ENCODE measurements at places on chromosomes 2 and 18.

DNA sequence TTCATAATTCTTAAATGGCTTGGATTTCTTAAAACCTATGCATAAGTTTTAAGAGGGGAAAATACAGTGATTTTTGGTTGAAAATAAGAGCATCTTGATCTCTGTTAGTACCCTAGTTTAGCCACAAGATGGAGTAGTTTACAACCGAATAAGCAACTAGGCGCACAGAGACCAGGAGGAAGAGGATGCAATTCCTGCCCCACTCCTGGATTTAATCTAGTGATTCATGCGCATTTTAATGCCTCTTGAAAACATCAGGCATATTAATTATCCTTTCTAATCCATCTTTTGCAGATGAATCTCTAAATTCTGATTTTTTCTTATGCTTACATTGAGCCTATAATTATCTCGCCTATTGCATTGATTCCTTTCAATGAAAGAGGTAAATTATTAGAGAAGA, 76.7 kb downstream of the MRPS9 start:
- H3K4me3 ChIP-seq, result no peak overlapping the region
- no peaks in the 10 kb centered on the region for H3K4me1 ChIP-seq
- no peaks in the 10 kb centered on the region for H3K27me3 ChIP-seq

DNA sequence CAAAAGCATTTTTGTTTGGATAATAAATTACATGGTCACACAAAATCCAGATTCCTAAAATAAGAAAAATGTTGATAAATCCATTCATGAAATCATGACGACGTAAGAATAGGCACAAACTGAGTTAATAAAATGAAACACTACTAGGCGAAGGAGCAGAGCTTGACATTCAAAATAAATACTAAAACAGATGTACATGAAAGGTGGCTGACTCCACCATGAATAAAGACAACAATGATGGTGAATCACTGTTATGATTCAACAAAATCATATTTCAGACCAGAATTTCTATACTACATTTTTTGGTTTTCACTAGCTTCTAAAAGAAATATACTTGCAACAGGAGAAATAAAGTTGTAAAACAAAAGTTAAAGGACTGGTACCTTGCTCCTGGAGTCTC, 122.0 kb upstream of the RNU4ATAC start:
- H3K4me3 ChIP-seq, result no peak overlapping the region
- no peak for DNase-seq
- H3K27me3 ChIP-seq, result no peaks in the 10 kb centered on the region
- no peak overlapping the region for H3K27ac ChIP-seq
- H3K36me3 ChIP-seq, result peaks cover 32% of the 10 kb centered on the region

- no peak overlapping the region for H3K4me3 ChIP-seq
- H3K27ac ChIP-seq, result no peak overlapping the region
- DNase-seq, result no peak
- no peaks in the 10 kb centered on the region for H3K4me1 ChIP-seq
- H3K36me3 ChIP-seq, result no peaks in the 10 kb centered on the region
Observed at GRCh38 chr2:41197781-41198180, 745.9 kb upstream of the SLC8A1 start.

GRCh38 chr2:172282944-172283343, 144.4 kb upstream of the ITGA6 start:
- H3K4me1 ChIP-seq, result peaks cover 6% of the 10 kb centered on the region
- no peaks in the 10 kb centered on the region for H3K36me3 ChIP-seq
- H3K27me3 ChIP-seq, result no peaks in the 10 kb centered on the region
- no peak overlapping the region for H3K4me3 ChIP-seq

- no peak for DNase-seq
- H3K27ac ChIP-seq, result no peak overlapping the region
- H3K4me3 ChIP-seq, result no peak overlapping the region
- H3K4me1 ChIP-seq, result no peaks in the 10 kb centered on the region
- H3K27me3 ChIP-seq, result no peaks in the 10 kb centered on the region
- no peaks in the 10 kb centered on the region for H3K36me3 ChIP-seq
Observed at GRCh38 chr2:234968631-234969305, 17.0 kb downstream of the SH3BP4 start.

DNA sequence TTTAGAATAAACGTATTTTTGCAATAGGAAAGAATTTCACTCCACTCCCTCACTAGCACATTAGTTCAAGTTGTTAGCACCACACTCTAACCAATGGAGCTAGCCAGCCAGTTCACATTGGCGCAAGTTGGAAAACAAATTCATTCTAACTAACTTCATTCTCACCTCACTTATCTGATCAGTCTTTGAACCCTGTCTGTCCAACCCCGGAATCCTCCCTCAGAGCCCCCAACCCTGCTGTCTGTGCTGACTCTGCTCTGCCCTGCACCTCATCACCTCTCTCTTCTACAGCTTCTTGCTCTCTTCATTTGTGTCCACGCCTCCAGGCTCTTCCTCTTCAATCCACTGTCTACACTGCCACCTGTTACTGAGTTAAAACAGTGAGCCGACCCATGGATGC, 356.5 kb downstream of the IRS1 start:
- H3K36me3 ChIP-seq, result no peaks in the 10 kb centered on the region
- no peaks in the 10 kb centered on the region for H3K4me1 ChIP-seq
- no peaks in the 10 kb centered on the region for H3K27me3 ChIP-seq
- H3K4me3 ChIP-seq, result no peak overlapping the region

- no peaks in the 10 kb centered on the region for H3K36me3 ChIP-seq
- H3K4me1 ChIP-seq, result no peaks in the 10 kb centered on the region
- no peak for DNase-seq
- H3K27me3 ChIP-seq, result no peaks in the 10 kb centered on the region
- H3K4me3 ChIP-seq, result no peak overlapping the region
- no peak overlapping the region for H3K27ac ChIP-seq
Observed at GRCh38 chr2:65361623-65362022, 70.8 kb downstream of the SPRED2 start.

DNA sequence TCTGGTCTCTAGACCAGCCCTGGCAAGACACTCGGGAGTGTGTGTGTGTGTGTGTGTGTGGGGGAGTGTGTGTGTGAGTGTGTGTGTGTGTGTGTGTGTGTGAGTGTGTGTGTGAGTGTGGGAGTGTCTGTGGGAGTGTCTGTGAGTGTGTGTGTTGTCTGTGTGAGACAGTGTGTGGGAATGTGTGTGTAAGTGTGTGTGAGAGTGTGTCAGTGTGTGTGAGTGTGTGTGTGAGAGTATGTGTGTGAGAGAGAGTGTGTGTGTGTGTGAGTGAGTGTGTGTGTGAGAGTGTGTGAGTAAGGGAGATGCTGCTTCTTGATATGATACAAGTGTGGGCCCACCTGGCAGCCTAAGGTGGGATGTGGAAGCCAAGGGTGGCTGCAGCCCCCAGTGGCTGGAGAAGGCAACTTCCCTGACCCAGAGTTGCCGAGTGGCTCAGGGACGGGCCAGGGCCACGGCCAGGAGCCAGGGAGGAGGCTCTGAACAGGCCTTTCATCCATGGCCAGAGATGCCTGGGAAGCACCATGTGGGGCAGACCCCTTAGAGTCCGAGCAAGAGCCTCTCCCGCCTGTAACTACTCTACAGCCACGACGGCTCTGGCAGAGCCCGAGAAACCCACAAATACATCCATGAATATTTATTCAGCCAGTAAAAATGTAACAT, 159.3 kb upstream of the MYCN start:
- no peak overlapping the region for H3K4me3 ChIP-seq
- no peaks in the 10 kb centered on the region for H3K4me1 ChIP-seq
- no peak overlapping the region for H3K27ac ChIP-seq
- no peaks in the 10 kb centered on the region for H3K27me3 ChIP-seq
- H3K36me3 ChIP-seq, result no peaks in the 10 kb centered on the region
- no peak for DNase-seq

- no peaks in the 10 kb centered on the region for H3K36me3 ChIP-seq
- H3K27me3 ChIP-seq, result no peaks in the 10 kb centered on the region
- H3K4me1 ChIP-seq, result no peaks in the 10 kb centered on the region
- H3K27ac ChIP-seq, result no peak overlapping the region
- no peak for DNase-seq
Observed at GRCh38 chr18:79816981-79817606, 19.4 kb downstream of the KCNG2 start.

- H3K4me1 ChIP-seq, result peaks cover 34% of the 10 kb centered on the region
- no peaks in the 10 kb centered on the region for H3K36me3 ChIP-seq
- no peaks in the 10 kb centered on the region for H3K27me3 ChIP-seq
- H3K4me3 ChIP-seq, result peak overlapping the region; percentile 61
Observed at GRCh38 chr18:69956665-69957620, 9.3 kb upstream of the CD226 start.

- H3K4me3 ChIP-seq, result no peak overlapping the region
- peaks cover 34% of the 10 kb centered on the region for H3K4me1 ChIP-seq
- H3K27me3 ChIP-seq, result no peaks in the 10 kb centered on the region
Observed at GRCh38 chr2:96205888-96206287, 2.7 kb downstream of the STARD7 start.

- no peak overlapping the region for H3K27ac ChIP-seq
- no peak for DNase-seq
- H3K27me3 ChIP-seq, result no peaks in the 10 kb centered on the region
- no peaks in the 10 kb centered on the region for H3K4me1 ChIP-seq
- H3K4me3 ChIP-seq, result no peak overlapping the region
Observed at GRCh38 chr18:34796035-34796657, 86.0 kb downstream of the DTNA start.

- no peaks in the 10 kb centered on the region for H3K27me3 ChIP-seq
- H3K36me3 ChIP-seq, result no peaks in the 10 kb centered on the region
- no peak overlapping the region for H3K4me3 ChIP-seq
- no peak overlapping the region for H3K27ac ChIP-seq
Observed at GRCh38 chr18:54551590-54551989, 39.5 kb upstream of the DYNAP start.

DNA sequence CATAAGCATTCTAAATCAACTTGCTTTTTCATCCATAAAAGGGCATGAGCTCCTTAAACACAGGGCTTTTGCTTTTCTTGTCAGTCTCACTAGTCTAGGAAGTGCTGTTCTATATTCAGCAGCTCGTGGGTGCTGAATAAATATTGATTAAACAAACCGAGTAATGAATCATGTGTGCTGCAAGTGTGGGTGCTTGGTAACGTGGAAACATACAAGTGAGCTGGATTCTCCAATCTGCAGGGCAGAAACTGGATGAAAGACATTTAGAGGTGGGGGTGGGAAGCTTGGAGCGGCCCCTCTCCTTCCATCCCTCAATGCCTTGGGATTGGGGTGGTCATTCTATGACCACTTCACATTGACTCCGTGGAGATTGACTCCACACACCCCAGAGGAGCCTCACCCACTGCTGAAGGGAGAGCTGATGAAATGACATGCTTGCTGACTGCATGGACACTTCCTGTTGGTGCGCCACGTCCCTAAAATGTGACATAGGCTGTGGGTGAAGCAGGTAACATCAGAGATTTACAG, 114.6 kb downstream of the DOCK10 start:
- peaks cover 86% of the 10 kb centered on the region for H3K4me1 ChIP-seq
- H3K4me3 ChIP-seq, result no peak overlapping the region
- DNase-seq, result peak; percentile 34
- peaks cover 13% of the 10 kb centered on the region for H3K36me3 ChIP-seq
- H3K27me3 ChIP-seq, result no peaks in the 10 kb centered on the region
- peak overlapping the region; percentile 77 for H3K27ac ChIP-seq

DNA sequence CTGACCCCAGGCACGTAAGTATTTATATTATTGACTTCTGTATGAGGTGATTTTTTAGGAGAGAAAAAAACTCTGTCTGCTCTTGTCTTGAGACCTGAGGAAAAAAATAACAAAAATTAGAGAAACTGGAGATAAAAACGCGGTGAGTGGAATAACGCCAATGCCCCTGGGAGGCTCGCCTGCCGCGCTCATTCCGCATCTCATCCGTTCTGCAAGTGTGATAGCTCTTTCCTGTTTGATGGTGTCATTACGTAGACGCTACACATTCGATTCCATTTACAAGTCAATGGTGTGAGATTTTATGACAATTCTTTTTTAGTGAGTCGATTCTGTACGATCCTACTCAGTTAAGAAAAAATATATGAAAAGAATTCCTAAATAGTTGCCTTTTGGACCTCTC, 194.3 kb upstream of the SMIM21 start:
- DNase-seq, result no peak
- H3K27me3 ChIP-seq, result no peaks in the 10 kb centered on the region
- H3K4me3 ChIP-seq, result no peak overlapping the region
- H3K4me1 ChIP-seq, result no peaks in the 10 kb centered on the region
- H3K27ac ChIP-seq, result no peak overlapping the region
- no peaks in the 10 kb centered on the region for H3K36me3 ChIP-seq

DNA sequence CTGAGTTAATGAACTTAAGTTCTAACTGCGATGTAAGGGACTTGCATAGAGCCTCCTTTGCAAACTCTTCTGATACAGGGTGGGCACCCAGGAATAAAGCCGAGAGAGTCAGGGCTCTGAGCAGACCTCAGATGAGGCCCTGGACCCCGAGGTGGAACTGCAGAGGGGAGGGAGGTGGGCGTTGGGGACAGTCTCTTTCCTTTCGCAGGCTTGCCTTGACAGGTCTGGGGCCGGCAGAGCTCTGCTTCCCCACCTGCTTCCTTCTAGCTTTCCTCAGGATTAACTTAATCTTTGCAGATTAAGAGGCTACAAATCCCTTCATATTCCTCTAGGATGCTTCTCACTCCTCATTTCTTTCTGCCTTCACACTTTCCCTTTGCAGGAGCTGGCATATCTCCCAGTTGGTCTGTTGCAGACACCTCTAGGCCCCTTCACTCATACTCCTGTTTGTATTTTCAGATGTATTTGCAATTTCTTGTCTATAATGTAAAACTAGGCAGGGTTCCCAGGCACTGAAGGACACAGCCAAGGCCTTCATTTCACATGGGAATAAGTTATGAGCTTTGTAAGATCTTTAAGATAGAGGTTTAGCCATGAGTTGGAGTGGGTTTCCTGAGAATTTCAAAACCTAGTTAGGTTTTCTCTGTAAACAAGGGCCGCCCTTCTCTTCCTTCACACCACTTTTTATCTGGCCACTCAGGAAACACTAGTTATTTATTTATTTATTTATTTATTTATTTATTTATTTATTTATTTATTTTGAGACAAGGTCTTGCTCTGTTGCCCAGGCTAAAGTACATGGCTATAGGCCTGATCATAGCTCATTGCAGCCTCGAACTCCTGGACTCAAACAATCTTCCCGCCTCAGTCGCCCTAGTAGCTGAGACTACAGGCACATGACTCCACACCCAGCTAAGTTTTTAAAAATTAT, 70.9 kb downstream of the MTCL1 start:
- no peak overlapping the region for H3K27ac ChIP-seq
- H3K4me1 ChIP-seq, result no peaks in the 10 kb centered on the region
- DNase-seq, result no peak
- no peak overlapping the region for H3K4me3 ChIP-seq
- no peaks in the 10 kb centered on the region for H3K27me3 ChIP-seq
- no peaks in the 10 kb centered on the region for H3K36me3 ChIP-seq

- H3K36me3 ChIP-seq, result no peaks in the 10 kb centered on the region
- no peak overlapping the region for H3K27ac ChIP-seq
- peaks cover 6% of the 10 kb centered on the region for H3K4me1 ChIP-seq
- no peaks in the 10 kb centered on the region for H3K27me3 ChIP-seq
- no peak overlapping the region for H3K4me3 ChIP-seq
- DNase-seq, result no peak
Observed at GRCh38 chr2:59888015-59888414, 665.4 kb downstream of the BCL11A start.

DNA sequence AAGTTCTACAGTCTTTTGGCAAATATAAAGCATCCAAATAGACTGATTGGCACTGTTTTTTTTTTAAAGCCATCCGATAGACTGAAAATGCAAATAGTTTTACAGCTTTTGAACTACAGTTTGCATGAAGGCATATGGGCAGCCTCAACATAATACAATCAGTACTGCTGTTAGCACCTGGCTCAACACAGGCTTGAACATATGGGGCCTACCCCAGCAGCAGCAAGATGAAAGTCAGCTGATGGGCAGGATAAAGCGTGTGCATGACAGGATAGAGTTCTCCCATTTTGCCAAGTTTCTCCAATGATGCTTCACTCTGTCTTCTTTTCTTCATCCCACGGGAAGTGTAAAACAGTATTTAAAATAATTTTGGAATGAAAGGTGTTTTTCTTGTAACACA, 1.3 kb upstream of the AKAIN1 start:
- no peak overlapping the region for H3K4me3 ChIP-seq
- no peak for DNase-seq
- no peaks in the 10 kb centered on the region for H3K36me3 ChIP-seq

All from effector memory CD4-positive, alpha-beta T cell (primary cell).